ENCODE measurements at places on chromosomes 2 and 18.

- DNase-seq, result no peak
These were observed 408.7 kb upstream of the HS6ST1 start for GRCh38 chr2:128727404-128727803.

- no peak for DNase-seq
These were observed 55.6 kb downstream of the BIN1 start for GRCh38 chr2:127051116-127052056.

DNA sequence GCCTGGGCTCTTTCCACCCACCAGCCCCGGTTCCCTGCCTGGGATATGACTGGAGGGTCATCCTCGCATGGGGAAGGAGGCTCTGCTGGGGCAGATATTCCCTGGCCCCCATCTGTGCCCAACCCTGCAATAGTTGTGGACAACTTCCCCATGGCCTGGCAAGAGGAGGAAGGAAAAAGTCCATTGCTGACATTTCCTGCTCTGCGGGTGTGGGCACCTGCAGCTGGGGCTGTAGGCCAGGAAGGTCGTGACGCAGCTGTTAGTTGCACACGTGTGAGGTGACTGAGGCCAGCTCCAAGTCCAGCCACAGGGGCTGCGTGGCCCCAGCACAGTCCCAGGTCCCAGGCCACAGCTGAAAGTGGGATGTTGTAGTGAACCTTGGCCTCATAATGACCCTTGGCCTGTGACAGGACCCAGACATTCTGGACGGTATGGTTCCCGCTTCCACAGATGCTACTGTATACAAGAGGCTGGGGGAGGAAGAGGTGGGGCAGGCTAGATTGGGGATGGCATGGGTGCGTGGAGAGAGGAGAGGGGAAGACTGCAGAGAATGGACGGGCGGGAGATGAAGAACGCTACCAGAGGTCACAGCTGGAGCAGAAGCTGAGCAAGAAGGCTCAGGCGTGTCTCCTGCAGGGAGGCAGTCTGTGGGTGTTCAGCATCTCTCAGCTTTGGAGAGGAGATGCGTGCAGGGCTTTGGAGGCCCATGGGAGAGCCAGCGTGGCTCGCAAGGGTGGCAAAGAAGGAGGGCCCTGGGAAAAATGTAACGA lies 22.1 kb downstream of the OTOF start:
- no peak for DNase-seq

DNA sequence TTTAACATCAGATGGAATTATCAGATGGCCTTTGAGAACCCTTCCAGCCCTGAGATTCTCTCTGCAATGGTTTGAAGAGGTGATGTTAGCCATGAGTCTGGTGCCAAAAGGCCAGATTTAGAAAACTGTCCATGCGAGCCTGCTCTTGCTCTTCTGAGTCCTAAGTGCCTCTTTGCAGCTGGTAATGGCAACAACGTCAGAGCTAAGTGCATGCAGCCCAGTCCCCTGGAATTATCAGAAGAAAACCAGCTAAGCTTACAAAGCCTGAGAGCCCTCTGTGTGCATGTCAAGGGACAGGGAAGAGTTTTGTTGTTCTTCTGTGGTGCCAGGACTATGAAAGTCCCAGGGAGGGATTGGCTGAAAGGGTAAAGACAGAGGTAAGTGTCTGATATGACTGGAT lies 89.8 kb downstream of the LOXHD1 start:
- DNase-seq, result no peak

GRCh38 chr2:178309541-178309940 lies 115.2 kb downstream of the OSBPL6 start:
- DNase-seq, result no peak

DNA sequence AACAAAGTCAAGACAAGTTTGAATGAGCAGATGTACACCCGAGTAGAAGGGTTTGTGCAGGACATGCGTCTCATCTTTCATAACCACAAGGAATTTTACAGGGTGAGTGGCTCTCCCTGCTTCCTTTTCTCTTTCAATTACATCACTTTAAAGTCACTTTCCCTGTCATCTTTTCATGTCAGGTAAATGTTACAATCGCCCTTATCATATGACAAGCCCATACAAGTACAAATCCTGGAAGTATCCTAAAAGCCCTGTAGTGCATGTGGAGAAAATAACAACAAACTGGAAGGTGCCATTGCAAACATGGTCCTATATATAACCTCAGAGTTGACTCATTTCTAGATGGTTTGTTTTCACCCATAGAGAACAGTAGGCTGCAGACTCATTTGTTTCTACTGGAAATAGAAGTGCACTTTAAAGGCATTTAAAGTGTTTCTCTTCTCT lies 126.0 kb downstream of the SP100 start:
- DNase-seq, result no peak

DNA sequence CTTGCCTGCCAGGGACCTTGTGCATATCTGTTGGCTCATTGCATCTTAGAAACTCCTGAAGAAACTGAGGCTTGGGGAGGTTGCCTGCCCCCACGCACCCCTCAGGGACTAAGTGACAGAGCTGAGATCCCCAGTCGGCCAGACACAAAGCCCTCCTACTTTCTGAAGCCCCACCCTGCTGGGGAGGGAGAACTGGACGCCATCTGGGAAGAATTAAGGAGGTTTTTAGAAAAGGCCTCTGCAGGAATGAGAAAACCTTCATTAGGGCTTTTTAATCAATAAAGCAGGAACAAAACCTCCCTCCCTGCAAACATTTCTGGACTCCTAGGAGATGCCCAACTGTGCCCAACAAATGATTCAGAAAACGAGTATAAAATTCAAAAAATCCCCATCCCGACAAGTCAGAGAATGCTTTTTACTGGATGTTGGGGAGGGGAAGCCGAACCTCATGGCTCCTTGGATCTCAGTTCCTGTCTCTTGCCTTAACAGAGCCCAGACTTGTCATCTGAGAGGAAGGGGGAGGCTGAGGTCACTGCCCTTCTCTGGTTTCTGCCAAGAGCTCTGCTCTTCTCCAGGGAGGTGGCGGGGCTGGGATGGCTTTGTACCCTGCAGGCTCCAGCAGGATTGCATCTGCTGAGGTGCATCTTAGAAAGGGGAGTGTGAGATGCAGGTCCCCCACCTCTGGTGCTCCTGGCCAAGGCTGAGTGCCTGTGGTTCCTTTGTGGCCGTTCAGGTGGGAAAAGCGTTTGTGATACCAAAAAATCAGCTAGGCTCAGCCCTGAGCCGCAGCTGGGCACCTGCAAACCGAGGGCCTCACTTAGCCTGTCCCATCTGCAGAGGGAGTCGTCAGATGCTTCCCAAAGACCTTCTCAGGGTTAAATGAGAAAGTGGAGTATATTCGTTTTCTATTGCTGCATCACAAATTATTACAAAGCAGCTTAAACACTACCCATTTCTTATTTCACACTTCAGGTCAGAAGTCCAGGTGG lies 142.4 kb downstream of the ZFP36L2 start:
- no peak for DNase-seq

- no peak for DNase-seq
These were observed 36.2 kb downstream of the WIPF1 start for GRCh38 chr2:174561283-174561971.

- no peak for DNase-seq
These were observed 186.5 kb upstream of the COPS8 start for GRCh38 chr2:236899146-236899545.

DNA sequence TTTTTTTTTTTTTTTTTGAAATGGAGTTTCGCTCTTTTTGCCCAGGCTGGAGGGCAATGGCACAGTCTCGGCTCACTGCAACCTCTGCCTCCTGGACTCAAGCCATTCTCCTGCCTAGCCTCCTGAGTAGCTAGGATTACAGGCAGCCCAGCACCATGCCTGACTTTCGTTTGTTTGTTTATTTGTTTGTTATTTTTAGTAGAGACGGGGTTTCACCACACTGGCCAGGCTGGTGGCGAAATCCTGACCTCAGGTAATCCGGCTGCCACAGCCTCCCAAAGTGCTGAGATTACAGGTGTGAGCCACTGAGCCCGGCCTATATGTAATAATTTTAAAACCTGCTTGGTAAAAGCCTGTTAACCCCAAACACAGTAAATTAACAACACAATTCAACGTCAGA lies 435.7 kb downstream of the LRRTM4 start:
- DNase-seq, result no peak

- DNase-seq, result no peak
These were observed 21.2 kb downstream of the VIT start for GRCh38 chr2:36717603-36718266.

- no peak for DNase-seq
These were observed 97.0 kb upstream of the FN1 start for GRCh38 chr2:215532844-215533243.

DNA sequence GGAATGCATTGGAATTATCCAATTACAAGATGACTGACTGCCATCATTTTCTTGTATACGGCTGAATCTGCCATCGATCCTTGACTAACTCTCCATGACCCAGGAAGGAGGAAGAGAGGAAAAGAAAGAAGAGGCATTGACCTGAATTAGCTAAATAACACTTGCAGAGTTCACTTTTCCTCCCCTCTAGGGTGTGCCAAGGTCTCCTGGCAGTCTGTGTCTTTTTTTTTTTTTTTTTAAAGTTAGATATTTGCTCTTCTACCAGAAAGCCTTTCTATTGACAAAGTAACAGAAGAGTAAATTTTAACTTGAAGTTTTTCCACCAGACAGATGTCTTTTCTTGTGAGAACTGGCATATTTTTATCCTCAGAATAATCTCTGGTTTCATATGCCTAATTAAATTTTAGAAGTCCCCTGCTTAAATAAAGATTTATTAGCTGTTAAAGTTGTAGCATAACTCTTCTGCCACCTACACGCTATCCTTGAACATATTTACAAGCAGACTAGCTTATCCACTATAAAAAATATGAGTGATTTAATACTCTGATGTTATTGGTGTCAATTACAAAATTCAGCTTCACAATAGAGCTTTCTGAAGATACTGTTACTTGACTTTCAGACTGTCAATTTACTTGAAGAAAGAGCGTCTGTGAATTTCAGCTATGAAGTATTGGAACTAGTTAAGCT lies 171.7 kb upstream of the ETAA1 start:
- DNase-seq, result no peak

GRCh38 chr18:23852236-23853045 lies 162.1 kb upstream of the TTC39C start:
- no peak for DNase-seq

- DNase-seq, result no peak
These were observed 61.0 kb downstream of the ZAP70 start for GRCh38 chr2:97774425-97774824.
